Left ventricle myocardium inferior (tissue), 1 donor: ENCODE measurements at places on chromosomes 12 and 14. TPM values are rescaled to one million over a fixed set of nuclear protein-coding genes. Genes with fewer than 3 reads are reported as not detected.
A peak's percentile ranks its signal among the peaks of the same experiment; 100 is the strongest.

NELL2 gene
- 0.55 TPM for total RNA-seq

PAPOLA gene
- total RNA-seq: 136 TPM

KLRC2 gene
- total RNA-seq: not detected

AMN gene
- total RNA-seq: not detected

CLEC4A gene
- total RNA-seq: 1.5 TPM

SYNDIG1L gene
- 0.11 TPM for total RNA-seq

BEGAIN gene
- 1.9 TPM for total RNA-seq

HELB gene
- total RNA-seq: 1.3 TPM

- H3K27ac ChIP-seq: no peak overlapping the region
- no peak overlapping the region for H3K4me3 ChIP-seq
- no peaks in the 10 kb centered on the region for H3K4me1 ChIP-seq
- H3K36me3 ChIP-seq: no peaks in the 10 kb centered on the region
Observed at GRCh38 chr12:59386236-59386635, 209.6 kb upstream of the SLC16A7 start.

DNA sequence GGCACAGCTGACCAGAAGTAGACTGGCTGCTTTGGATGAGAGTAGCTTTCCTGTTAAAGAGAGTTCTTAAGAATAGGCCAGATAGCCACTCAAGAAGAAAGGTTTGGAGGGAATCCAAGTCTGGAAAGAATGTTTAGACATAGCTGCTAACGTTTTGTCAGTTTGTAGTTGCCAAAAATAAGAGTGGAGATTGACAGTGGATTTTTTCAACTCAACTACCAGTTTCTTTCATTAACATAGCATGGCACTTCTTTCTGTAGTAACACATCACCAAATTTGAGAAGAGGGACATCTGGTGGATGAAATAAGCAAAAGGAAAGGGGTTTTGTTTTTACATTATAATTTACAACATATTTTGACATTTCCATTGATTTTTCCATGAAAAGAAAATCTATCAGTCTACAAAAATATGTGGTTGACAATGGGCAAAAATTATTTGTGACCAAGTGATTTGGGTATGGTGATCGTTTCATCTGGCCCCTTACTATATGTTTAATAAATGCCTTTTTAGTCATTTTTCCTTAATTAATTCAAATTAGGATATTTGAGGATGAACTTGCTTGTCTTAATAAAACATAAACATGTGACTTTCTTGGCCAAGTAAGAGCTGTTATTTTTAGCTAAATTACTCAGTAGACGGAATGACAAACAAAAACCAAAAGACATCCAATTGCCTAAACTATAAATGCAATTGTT lies 71.1 kb downstream of the PTPRR start:
- H3K27me3 ChIP-seq: no peaks in the 10 kb centered on the region
- peaks cover 6% of the 10 kb centered on the region for H3K4me1 ChIP-seq
- no peak for DNase-seq
- H3K36me3 ChIP-seq: no peaks in the 10 kb centered on the region
- H3K4me3 ChIP-seq: no peak overlapping the region

DNA sequence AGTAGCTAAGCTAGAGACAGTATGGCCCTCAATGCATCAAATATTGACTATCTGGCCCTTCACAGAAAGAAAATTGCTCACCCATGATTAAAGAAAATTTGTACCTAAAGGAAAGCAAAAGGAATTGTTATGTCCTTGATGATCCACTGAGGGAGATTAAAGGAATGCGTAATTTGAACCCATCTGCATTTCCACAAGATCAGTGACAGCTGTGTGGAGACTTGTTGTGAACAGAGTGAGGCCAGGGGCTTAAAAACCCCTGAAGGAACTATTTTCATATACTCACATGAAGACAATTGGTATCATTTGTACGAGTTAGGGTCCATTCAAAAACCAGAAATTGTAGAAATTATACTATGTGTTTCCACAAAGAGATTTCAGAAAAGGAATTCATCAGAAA lies 1908.1 kb upstream of the SEL1L start:
- DNase-seq: no peak
- no peak overlapping the region for H3K4me3 ChIP-seq
- no peaks in the 10 kb centered on the region for H3K4me1 ChIP-seq
- H3K27me3 ChIP-seq: no peaks in the 10 kb centered on the region
- H3K27ac ChIP-seq: no peak overlapping the region
- H3K36me3 ChIP-seq: no peaks in the 10 kb centered on the region

- no peaks in the 10 kb centered on the region for H3K4me1 ChIP-seq
- no peak overlapping the region for H3K4me3 ChIP-seq
- H3K27me3 ChIP-seq: no peaks in the 10 kb centered on the region
- DNase-seq: no peak
- no peak overlapping the region for H3K27ac ChIP-seq
Observed at GRCh38 chr12:132003846-132004245, 54.1 kb downstream of the EP400 start.

GRCh38 chr12:2813214-2814185 lies 1.0 kb downstream of the ITFG2 start:
- H3K27ac ChIP-seq: peak overlapping the region; percentile 99
- no peak for DNase-seq
- H3K36me3 ChIP-seq: peaks cover 28% of the 10 kb centered on the region
- no peaks in the 10 kb centered on the region for H3K27me3 ChIP-seq

DNA sequence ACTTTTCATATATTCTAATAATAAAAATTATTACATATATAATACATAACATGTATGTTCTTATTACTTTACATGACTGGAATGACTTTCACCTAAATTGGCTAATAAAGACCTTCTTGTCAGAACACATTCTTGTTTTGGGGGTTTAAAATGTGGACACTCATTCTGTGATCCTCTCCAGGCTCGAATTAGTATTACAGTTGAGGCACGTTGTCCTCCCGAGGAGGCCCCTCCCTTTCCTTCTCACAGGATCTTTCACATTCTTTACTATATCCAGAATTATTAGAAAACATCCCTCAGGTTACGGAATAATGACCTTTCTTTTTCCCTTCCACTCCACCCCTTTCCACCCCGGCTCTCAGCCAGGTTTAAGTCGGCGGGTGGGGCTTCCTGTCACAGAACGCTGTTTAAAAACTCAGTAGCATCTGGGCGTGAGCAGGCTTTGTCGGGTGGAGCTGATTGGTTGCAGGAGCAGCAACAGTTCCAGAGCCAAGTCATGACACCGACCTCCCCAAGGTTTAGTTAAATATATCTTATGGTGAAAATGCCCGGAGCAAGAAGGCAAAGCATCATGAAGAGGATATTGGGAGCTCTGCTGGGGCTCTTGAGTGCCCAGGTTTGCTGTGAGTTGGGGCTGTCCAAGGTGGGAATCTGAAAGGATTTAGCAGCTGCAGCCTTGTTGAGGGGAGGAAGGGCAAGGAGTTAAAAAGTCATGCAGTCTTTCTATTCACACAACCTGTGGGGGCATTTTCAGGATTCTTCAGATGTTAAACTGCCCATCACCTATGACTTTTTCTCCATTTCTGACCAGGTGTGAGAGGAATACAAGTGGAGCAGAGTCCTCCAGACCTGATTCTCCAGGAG lies 396.7 kb upstream of the OR4E1 start:
- H3K36me3 ChIP-seq: no peaks in the 10 kb centered on the region
- H3K27me3 ChIP-seq: peaks cover 8% of the 10 kb centered on the region
- peak overlapping the region; percentile 37 for H3K4me3 ChIP-seq
- peak overlapping the region; percentile 69 for H3K27ac ChIP-seq
- peak; percentile 46 for DNase-seq

DNA sequence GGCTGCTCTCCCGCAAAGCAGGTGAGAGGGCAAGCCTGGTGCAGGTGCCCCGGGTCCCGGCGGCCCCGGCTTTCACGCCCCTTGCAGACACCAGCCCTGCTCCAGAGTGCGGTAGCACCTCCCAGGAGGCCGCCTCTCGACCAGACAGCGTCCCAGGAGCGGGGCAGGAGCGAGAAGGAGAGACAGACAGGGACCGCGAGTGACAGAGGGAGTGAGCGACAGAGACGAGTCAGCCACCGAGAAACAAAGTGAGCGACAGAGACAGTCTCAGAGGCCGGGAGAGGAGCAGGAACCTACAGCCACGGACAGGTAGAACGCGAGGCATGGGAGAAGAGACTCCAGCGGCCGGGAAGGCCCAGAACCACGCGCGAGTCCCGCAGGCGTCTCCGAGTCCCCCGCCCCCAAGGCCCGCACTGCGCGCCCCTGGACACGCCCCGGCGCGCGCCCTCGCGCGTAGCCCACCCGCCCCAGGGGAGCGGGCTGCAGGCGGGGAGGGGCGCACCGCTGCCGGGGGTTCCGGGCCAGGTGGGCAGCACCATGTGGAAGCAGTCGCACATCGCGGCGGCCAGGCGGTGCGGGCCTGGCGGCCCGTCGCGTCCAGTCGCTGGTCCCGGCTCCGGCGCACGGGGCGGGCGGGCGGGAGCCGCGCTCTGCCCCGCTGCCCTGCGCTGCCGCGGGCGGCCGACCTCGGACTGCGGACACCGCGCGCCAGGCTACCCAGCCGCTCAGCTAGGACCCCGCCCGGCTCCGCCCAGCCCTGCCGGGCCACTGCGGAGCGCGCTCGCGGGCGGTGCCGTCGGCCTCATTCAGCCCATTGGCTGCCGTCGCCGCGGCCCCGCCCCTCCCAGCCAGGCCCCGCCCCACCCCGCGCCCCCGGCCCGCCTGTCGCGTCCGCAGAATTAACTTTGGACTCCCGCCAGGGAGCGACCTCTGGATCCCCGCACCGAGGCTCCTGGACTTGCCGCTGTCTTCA lies at the start of gene AHNAK2:
Gene AHNAK2, minus strand, starts transcription at position 694 of the 973 bp plus-strand sequence. Its CDS starts 137 bp downstream, at position 557.
- no peak within 1 kb of the TSS for H3K27ac ChIP-seq
- no peaks in the 10 kb centered on the region for H3K36me3 ChIP-seq
- DNase-seq: peak; percentile 78
- H3K27me3 ChIP-seq: peaks cover 33% of the 10 kb centered on the region
